ENCODE measurements at places on chromosomes 2 and 18. TPM values are rescaled to one million over a fixed set of nuclear protein-coding genes. Genes with fewer than 3 reads are reported as not detected.

NR4A2 gene
- total RNA-seq, result 2.9 TPM

ARHGAP15 gene
- total RNA-seq, result 20.8 TPM

RAB17 gene
- 25.1 TPM for total RNA-seq

POMC gene
- total RNA-seq, result 9.0 TPM

CTDP1 gene
- total RNA-seq, result 66.6 TPM

SNORC gene
- 13.9 TPM for total RNA-seq

MALT1 gene
- 38.9 TPM for total RNA-seq

CTAGE1 gene
- total RNA-seq, result not detected

CFC1 gene
- not detected for total RNA-seq

EIF2B4 gene
- 36.7 TPM for total RNA-seq

MEP1B gene
- total RNA-seq, result 2.0 TPM

CERKL gene
- not detected for total RNA-seq
